Endodermal cell (in vitro differentiated cells): ENCODE measurements at places on chromosomes 6 and 20. TPM values are rescaled to one million over a fixed set of nuclear protein-coding genes. Genes with fewer than 3 reads are reported as not detected.

DNA sequence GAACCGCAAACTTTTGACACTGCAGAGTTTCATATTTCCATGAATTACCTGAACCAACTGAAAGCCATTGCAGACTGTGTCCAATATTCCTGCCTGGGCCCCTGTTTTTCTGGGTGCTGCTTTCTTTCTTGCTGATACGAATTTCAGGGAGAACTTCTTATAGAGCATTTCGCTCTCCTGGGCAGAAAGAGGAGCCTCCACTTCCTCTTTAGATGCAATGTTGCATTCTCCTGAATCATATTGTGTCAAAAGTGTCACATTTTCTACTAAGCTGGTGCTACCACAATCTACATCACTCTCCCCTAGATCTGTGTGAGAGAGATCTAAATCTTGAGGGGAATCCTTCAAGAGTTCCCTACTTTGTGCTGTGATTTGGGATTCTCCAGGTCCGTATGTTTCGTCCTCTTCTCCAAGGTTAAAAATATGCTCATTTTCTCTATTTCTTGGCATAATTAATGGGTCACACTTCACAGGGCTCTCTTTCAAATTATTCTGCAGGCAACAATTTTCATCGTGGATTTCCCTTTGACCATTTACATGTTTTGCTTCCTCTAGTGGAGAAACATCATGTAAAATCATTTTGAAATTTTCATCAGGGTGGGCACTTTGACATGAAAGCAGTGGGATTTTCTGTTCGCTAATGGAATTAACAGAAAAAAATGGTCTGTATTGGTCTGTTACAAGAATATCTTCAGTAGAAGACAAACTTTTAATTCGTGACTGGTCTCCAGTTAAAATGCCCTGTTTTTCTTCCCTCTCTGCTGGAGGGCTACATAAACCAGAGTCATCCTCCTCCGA is 102.3 kb downstream of the DST start:
- no peak for DNase-seq

- DNase-seq = no peak
These were observed 69.7 kb downstream of the HIVEP1 start for GRCh38 chr6:12081771-12082170.

The LRRC1 gene
- total RNA-seq = 12.0 and 14.1 TPM in 2 replicates

DNA sequence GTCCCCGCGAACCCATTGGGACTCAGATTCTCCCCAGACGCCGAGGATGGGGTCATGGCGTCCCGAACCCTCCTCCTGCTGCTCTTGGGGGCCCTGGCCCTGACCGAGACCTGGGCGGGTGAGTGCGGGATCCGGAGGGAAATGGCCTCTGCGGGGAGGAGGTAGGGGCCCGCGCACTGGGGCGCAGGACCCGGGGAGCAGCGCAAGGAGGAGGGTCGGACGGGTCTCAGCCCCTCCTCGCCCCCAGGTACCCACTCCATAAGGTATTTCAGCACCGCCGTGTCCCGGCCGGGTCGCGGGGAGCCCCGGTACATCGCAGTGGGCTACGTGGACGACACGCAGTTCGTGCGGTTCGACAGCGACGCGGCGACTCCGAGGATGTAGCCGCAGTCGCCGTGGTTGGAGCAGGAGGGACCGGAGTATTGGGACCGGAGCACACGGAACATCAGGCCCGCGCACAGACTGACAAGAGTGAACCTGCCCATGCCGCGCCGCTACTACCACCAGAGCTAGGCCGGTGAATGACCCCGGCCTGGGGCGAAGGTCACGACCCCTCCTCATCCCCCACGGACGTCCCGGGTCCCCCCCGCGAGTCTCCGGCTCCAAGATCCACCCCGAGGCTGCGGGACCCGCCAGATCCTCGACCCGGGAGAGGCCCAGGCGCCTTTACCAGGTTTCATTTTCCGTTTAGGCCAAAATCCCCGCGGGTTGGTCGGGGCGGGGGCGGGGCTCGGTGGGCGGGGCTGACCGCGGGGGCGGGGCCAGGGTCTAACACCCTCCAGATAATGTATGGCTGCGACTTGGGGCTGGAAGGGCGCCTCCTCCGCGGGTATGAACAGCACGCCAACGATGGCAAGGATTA is 15.7 kb upstream of the HLA-A start:
- DNase-seq = peak; percentile 78

DNA sequence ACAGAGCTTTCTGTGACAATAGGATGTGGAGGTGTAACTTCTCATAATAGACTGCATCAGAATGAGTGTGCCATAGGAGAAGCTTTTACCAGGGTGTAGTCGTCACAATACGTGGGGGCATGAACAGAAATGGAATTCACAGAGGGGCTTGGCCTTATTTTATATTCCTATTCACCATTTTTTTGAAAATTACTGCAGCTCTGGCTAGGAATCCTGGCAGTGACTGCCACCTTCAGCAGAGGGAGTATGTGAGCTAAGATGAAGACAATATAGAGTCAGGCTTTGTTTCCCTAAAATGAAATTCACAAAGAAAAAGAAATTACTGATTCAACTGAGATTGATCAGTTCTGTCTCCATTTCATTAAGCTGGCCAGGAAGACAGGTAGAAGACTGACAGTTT is 13.9 kb downstream of the TOMM6 start:
- peak; percentile 49 for DNase-seq
